ENCODE measurements at places on chromosomes 12 and 14.

GRCh38 chr14:76257842-76258397, 106.2 kb downstream of the GPATCH2L start:
- DNase-seq = no peak

GRCh38 chr12:53502331-53502730, 1.2 kb downstream of the TARBP2 start:
- DNase-seq = no peak

DNA sequence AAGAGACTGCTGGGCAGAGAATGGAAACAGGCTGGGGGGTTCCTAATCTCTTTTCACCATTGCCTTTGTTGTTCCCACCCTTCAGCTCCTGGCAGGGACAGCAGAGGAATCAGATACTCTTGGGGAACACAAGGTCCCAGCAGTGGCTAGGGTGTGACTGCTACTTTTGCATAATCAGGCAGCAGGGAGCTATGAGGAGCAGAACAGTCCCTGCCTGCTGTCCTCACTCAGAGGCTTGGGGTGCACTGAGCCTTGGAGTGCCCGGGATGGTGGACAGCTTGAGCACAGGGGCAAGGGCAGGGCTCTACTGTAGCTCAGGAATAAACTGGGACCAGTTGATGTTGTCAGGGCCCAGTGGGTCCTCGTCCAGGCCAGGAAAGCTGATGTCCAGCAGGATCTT, 1.5 kb upstream of the TEX52 start:
- no peak for DNase-seq

DNA sequence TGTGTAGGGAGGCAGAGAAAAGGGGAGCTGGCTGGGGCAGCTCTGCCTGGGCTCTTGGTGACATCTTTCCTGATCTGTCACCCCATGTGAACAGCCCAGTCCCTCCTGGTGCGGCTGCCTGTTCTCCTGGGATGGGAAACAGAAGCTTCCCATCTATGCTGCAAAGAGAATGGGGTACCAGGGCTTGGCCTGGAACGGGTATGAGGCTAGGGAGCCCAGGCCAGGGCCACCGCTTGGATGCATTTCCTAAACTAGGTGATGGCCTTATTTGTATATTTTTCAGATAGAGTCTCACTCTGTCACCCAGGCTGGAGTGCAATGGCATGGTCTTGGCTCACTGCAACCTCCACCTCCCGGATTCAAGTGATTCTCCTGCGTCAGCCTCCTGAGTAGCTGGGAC, 48.6 kb upstream of the PRMT8 start:
- no peak for DNase-seq

DNA sequence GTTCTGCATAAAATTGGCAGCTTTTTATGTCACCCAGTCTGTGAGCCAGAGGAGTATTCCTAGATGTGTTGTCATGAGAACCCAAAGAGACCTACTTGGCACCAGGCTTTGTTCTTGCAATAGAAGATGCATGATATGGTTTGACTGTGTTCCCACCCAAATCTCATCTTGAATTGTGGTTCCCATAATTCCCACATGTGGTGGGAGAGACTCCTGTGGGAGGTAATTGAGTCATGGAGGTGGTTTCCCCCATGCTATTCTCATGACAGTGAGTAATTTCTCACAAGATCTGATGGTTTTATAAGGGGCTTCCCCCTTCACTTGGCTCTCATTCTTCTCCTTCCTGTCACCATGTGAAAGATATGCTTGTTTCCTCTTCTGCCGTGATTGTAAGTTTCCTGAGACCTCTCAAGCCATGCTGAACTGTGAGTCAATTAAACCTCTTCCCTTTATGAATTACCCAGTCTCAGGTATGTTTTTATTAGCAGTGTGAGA, 572.0 kb upstream of the ATP2B1 start:
- DNase-seq = no peak

DNA sequence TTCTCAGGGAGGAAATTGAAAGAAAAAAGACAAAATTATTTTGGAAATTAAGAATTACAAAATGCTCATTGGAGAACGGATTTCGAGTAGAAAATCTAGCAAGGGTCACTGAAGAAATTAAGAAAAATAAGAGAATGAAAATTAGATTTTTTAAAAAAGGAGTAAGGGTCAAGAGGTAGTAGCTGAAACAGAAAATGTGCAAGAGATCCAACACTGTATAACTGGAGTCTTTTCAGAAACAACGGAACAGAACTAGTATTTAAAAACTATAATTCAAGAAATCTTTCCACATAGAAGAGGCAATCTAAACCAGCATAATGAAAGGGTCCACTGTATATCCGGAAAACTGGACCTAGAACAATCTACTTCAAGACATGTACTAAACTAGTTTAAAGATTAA, 28.2 kb downstream of the ATP2B1 start:
- no peak for DNase-seq

- DNase-seq = no peak
Observed at GRCh38 chr12:132364348-132364902, 35.0 kb upstream of the GALNT9 start.

- DNase-seq = no peak
Observed at GRCh38 chr12:131197490-131197889, 243.8 kb downstream of the ADGRD1 start.

- DNase-seq = no peak
Observed at GRCh38 chr12:130301559-130301958, 36.1 kb upstream of the PIWIL1 start.

GRCh38 chr12:5716201-5716600, 228.9 kb downstream of the ANO2 start:
- DNase-seq = no peak

DNA sequence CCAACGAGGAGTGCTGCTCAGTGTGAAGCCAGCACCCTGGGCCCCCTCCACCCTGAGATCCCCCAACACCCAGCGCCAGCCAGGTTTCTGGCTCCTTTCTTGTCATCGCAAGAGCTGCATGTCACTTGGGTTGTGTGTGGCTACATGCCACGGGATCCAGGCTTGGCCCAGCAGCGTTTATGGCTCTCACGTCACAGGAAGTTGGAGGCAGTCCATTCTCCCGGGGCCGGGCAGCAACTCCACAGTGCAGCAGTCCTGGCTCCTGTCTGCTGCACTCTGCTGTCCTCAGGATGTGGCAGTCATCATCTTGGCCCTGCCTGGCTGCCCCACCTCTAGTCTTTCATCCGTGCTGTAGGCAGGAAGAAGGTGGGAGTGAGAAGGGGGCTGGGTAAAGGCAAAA, 78.3 kb downstream of the AACS start:
- no peak for DNase-seq

GRCh38 chr12:6943722-6944380, at the start of the genes C12orf57 and RNU7-1:
Gene C12orf57, plus strand, starts transcription at chr12:6944022. Its CDS starts 100 bp downstream, at chr12:6944122.
Gene RNU7-1, plus strand, starts transcription at chr12:6943816.
- DNase-seq = peak; percentile 89

DNA sequence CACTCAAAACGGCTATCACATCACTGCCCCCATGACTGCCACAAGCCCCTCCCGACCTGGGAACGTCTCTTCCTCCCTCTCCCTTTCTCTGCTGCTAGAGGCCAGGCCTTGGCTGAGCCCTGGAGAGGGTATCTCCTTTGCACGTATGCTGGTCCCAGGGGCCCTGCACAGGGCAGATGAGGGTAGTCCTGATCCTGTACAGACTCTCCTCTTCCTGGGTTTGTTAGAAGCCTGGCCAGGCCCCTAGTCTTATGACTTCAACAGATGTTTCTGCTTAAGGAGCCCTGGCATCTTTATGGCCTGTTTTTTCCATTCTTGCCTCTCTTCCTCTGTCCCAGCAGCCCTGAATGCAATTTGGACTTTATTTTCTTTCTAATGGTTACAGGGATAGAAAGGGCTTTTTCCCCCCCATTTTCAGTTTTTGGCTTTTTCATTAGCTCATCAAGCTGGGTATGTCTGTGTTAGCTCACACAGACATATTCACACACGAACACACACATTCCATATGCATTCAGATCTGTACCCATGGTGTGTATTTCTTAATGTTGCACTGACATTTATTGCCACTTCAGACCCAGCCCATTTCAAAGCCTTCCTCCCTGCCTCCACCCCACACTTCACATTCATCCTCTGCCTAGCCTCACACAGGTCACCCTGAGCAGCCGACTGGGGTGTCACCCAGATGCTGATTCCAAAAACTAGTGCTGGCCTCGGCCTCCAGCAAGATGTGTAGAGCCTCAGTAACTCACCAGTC, 203.2 kb downstream of the ZFP36L1 start:
- no peak for DNase-seq

DNA sequence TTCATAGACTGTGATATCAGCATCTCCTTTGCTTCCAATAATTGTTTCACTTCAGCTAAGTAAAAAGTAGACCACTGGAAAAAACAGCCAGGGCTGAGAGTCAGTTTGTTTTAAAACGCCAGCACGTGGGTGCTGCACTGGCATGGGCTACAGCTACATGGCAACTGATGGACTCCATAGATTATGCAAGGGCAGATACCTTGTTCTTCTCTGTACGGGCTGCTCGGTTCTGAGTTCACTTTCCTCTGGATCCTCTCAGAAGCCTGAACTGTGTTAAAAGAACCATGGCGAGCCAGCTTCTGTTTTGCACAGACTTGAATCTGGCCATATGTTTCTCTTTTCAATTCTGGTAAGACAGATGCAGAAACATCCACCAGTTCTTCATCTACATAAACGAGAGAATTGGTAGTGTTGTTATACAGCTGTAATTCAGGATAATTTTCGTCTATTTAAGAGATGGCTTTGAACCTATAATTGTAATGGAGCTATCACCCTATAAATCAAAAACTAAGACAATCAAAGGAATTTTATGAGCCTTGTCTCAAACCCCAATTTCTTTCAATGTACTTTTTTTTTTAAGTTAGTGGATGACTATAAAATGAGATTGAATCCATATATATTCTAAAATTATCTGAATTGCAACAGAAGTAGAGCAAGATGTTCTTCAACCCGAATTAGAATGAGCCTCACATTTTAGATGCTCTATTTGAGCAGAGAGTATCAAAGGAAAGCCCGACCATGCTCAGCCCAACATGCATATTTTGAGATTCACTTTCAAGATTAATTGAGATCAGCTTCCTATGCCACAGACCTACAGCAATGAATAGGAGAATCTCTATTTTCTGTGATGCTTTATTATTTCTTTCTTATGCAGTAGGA, 31.5 kb downstream of the E2F7 start:
- no peak for DNase-seq

DNA sequence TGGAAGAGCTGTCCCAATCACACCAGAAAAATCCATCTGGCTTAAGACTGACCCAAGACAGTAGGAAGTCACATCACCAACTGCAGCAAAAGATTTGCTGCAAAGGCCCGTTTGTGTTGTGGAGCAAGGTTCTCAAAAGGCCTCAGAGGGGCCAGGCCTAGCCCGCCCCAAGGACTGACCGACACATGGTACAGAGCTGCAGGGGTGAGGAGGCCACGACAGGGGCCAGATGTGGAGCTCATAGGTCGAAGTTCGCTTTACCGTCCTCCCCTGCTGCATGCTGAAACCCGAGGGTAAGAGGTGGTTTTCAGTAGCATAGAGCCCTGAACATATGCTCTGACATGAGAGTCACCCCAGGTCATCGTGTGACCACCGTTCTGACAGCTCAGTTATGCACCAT, 35.5 kb downstream of the PLBD1 start:
- no peak for DNase-seq

DNA sequence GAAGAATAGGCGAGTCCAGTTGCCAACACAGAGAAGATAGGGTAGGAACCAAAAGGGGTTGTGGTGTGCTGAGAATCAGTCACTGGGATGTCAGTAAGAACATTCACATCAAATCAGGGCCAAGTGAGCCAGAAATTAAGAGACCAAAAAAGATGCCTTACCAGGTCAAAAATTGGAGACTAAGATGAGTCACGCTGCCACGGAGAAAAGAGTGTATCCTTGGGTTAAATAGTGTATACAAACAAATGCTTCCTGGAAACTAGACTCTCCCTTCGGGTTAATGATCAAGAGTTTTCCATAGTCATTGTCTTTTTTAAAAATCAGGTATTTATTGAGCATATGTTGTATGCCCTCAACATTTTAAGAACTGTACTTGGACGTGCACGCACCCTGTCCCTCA, 45.2 kb upstream of the BAZ1A start:
- no peak for DNase-seq

- no peak for DNase-seq
Observed at GRCh38 chr12:64097366-64098105, 124.6 kb downstream of the KICS2 start.

DNA sequence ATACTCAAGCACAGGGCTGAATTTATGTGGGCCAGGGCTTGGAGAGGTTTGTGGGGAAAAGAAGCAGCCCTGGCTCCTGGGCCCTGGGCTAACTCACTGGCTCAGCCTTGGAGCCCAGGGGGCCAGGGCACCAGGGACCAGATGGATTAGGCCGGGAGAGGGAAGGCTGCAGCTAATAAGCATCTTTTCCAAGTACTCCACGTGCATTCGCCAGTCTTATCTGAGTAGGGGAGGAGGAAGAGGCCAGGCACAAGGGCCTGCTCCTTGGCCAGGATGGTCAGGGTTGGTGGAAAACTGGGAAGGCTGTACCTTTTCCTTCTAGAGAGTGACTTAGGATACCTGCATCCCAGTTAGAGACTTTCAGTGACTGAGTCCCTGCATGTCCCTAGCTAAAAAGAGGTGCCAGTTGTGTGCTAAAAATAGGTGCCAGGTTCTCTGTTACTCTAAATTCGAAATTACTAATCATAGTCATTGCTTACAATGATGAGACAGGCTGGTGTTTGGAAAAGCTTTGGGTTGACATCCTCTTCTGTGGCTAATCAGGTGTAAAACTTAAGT, 1.3 kb downstream of the GLRX5 start:
- no peak for DNase-seq

DNA sequence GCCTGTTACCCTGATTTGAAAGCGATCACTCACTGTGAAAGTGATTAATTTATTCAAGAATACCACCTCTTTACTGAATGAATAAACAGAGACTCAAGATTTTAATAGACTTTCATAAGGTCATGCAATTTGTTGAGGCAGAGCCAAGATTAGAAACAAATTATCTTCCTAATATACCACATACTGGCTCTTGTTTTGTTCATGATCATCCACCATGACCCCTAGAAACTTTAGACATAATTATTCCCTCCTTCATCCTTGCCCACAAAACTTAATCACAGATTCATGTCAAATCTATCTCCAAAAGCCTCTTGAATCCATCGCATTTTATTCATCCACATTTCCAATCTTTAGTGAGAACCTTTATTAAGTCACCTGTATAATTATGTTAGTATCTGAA, 152.3 kb downstream of the ATXN7L3B start:
- DNase-seq = no peak

- no peak for DNase-seq
Observed at GRCh38 chr12:14327711-14328110, 37.8 kb upstream of the ATF7IP start.

- DNase-seq = peak; percentile 30
Observed at GRCh38 chr12:14367040-14367661, 1.7 kb downstream of the ATF7IP start.
